ENCODE measurements at places on chromosomes 3 and 15.

DNA sequence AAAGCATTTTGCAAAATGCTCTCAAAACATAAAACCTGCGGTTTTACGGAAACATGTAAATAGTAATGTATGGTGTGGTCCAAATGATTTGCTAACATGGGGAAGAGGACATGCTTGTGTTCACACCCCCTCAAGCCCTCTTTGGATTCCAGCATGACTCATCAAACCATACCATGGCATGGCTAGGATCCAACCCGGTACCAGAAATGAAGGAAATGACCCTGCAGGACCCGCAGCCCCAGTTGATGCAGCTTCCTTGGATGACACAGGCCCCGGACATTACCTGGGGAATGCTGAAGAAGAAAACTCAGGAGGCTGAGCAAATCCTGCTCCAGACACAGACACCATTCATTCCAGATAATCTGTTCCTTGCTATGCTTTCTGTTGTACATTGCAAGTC, 222.9 kb downstream of the DTWD1 start:
- DNase-seq, result no peak

- DNase-seq, result no peak
Measured at GRCh38 chr15:48631176-48631770, 14.2 kb downstream of the FBN1 start.

DNA sequence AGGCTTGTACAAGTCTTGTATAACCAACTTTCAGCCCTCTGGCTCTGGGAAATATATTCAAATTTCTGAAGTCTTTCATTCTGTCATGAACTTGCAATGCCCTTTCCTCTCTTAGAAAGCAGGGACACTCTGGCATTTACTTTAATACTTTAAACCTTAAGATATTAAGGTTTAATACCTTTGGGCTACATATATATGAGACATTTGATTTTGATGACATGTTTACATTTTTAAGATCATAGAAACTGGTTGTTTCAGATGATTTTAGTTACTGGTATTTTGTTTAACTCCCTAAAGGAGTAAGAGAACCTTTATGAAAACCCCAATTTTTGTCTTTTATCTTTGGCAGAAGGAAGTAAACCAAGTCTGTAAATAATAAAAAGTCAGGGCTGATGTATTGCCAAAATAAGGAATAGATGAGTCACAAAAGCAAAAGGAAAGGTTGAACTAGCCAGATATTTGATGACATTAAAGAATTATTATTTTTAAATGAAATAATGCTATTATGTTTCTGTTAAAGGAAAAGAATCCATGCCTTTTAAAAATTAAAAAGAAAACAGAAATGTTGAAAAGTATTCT, 579.0 kb upstream of the CBLB start:
- no peak for DNase-seq

DNA sequence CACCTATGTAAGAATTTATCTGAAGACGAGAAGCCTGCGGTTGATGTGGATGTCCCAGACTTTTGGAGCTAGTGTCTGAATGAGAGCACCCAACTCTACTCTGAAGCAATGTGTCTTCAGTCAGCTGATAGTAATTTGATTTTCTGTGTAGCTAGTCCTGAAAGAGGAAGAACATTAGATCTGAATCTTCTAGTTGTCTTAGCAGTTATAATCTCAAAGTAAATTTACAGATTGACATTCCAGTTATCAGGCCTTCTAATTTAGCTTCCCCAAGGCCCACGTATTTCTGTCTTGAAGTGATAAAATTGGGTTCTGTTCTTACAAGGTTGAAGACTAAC, 1.5 kb downstream of the TCAIM start:
- no peak for DNase-seq

Measured in GM12878 (cell line).